ENCODE measurements at places on chromosomes 3 and 15. TPM values are rescaled to one million over a fixed set of nuclear protein-coding genes. Genes with fewer than 3 reads are reported as not detected.
A peak's percentile ranks its signal among the peaks of the same experiment; 100 is the strongest.

GRCh38 chr3:134161898-134162615, 88.6 kb downstream of the RYK start:
- no peak for DNase-seq

- peak; percentile 9 for DNase-seq
These were observed 26.6 kb downstream of the GABRA5 start for GRCh38 chr15:26893351-26894065.

- peak; percentile 54 for DNase-seq
These were observed 517 bp downstream of the FBN1 start for GRCh38 chr15:48644827-48645557.

- DNase-seq: no peak
These were observed 17.6 kb downstream of the SEMA3F start for GRCh38 chr3:50172626-50173220.

The SLC28A2 gene
- total RNA-seq: not detected

The SLC25A36 gene
- total RNA-seq: 119 TPM

The ARGFX gene
- not detected for total RNA-seq

- no peak for DNase-seq
These were observed 64.1 kb downstream of the TLE3 start for GRCh38 chr15:70033529-70034140.

The IL17RE gene
- under 0.01 TPM for total RNA-seq

DNA sequence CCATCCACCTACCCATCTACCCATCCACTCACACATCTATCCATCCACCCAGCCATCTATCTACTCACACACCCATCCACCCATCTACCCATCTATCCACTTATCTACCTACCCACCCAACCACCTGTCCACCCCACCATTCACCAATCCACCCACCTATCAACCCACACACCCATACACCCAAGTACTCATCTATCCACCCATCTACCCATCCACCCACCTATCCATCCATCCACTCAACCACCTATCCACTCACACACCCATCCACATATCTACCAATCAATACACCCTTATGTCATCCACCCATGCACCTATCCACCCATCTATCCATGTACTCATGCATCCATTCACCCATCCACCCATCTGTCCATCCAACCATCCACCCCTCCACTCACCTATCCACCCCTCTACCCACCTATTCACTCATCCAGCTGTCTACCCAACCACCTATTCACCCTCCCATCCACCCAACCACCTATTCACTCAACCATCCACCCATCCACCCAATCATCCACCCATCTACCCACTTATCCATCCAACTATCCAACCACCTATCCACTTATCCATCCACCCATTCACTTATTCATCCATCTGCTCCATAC, 109.8 kb downstream of the CHSY1 start:
- DNase-seq: no peak

DNA sequence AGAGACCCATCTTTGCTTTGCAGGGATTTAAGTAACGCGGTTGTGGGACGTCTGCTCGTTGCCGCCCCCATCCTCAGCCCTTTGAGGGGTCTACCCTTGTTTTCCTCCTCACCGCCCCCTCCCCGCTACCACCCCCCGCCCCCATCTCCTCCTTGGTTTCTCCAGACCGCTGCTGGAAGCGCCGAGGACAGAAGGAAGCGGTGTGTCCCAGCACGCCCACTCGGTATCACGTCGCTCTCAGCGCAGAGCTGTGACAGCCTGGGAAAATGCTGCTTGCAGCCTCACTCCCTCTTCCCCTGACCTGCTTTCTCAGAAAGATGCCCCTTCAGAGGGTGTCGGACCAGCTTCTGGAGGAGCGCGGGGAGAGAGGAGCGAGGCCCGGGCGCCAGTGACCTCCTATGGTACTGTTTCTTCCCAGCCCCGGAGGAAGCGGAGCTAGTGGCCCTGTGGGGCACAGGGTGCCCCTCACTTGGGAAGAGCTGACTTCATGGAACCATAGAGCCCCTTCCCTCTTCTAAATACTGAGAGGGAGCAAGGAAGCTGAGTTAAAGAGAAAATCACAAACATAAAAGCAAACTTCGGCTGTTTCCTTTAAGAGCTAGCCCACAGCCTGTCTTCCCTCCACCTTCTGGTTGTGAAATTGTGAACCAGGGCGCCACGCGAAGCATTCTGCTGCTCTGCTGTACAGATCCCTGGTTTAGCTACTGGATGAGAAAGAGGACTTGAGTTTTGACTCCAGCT, 698 bp downstream of the IL1RAP start:
- DNase-seq: no peak
